B cell (primary cell): ENCODE measurements at places on chromosomes 7 and 10.

DNA sequence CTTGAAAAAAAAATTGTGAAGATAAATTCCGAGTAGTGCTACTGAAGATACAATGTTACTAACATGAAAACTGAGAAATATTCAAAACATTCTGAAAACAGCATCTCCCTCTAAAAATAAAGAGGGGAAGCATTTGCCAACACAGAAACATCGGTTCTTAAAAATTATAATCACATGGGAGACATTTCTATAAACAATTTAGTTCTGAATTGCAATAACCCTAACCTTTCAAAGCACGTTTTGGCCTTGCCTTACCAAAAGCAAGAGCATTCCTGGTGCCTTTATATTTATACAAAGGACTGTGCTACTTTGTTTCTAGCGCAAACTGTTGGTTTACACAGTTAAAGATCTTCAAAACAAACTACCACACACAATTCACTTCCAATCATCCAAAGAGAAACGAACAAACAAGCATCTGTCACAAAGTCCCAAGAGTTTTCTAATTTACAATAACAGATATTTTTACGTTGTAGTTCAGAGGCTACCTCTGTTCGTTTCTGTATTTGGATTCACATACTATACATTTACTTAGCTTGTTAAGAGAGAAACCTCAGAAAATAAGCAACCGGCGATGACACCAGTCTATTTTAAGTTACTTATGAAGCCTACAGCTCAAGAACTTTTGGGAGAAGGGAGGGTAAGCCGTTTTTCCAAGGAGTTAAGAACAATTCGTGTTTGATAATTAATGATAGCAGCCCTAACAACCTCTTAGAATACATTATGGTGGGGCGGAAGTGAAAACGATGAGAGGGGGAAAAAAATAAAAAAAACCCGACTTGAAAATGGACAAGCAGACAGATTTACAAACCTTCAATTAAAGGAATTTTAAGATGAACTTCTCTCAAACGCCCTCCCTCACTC is 1.3 kb downstream of the ABI1 start:
- peak; percentile 59 for DNase-seq

DNA sequence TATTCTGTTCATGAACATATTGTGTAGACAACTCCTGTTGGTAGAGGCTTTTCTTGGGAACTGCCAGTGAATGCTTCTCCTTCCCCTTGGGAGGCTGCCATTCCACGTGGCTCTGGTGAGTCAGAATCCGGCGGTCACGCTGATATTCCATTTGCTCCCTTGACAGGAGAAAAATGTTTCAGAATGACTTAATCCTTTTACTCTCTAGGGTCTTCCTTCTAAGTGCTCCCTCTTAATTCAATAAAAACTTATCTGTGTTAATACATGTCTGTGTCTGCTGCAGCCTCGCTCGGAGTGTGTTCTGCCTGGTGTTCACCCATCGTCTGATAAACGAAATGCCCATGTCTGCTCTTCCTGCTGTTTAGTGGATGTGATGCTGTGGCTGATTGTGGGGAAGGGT is 278.6 kb downstream of the ARHGAP12 start:
- no peak for DNase-seq

GRCh38 chr10:87546971-87547413 is 42.3 kb downstream of the MINPP1 start:
- DNase-seq: no peak

- DNase-seq: peak; percentile 70
Observed at GRCh38 chr10:102511583-102512274, 8.0 kb downstream of the SUFU start.

GRCh38 chr10:78458983-78459638 is 425.4 kb downstream of the RPS24 start:
- no peak for DNase-seq

DNA sequence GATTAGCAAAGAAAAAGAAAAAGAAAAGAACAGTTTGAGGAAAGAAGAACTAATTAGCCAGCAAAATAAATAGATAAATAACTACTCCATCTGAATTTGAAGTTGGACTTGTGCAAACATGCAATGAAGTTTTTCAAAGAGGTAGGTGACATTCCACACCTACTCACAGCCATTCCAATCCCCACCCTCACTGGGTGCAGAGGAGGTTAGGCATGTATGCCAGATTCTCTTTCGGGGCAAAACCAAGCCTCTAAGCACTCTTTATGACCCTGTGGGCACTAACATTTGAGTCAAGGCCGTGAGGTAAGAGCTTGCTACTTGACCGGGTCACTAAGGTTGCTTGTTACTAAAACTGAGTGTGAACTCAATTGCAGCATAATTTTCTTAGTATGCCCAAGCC is 108.4 kb upstream of the SEMA3A start:
- DNase-seq: no peak

DNA sequence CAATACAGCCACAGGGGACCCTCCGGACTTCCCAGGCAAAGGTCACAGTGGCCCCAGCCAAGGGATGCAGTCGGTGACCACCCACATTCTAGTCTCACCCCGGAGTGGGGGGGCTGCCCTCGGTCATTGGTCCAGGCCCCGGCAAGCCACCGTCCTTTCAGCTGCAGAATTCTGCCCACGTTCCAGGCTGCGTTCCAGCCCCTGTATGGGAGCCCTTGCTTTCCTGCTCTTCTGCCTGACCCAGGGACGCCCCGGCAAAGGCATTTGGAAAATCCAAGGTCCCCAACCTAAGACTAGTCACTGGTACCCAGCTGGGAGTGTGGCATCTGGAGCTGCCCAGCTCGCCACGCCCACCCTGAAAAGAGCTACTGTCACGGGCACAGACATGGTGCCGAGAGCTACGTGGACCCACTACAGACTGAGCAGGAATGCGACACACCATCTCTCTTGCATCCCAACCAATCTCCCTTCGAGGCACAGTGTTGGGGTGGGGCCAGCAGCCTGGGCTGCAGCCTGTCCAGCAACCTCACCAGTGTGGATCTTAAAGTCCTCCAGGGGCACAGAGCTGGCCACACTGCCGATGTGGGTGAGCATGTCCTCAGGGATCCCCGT is 18.6 kb downstream of the OGDHL start:
- DNase-seq: no peak

GRCh38 chr7:128167042-128167701 is 73.9 kb upstream of the LEP start:
- DNase-seq: peak; percentile 52

DNA sequence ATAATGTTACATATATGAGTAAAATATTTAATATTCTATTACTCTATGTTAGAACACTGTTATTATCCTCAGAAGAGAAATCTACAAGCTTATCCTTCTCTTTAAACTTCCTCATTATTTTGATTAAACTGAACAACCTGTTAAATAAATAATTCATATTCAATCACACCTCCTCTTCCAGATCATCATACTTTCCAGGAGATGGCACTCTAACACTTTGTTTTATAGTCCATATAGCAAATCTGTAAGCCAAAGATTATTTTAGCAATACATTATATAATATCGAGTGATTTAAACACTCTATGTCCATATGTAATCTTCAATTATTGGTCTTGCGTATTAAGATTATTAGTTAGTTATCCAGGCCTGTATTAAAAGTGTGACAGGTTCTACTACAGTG is 694.1 kb downstream of the ANKRD7 start:
- no peak for DNase-seq

- DNase-seq: no peak
Observed at GRCh38 chr7:14275356-14275755, 285.9 kb upstream of the ETV1 start.

- DNase-seq: no peak
Observed at GRCh38 chr10:89553064-89553734, 17.8 kb upstream of the SLC16A12 start.

GRCh38 chr10:75140246-75140645 is 28.8 kb downstream of the SAMD8 start:
- no peak for DNase-seq

DNA sequence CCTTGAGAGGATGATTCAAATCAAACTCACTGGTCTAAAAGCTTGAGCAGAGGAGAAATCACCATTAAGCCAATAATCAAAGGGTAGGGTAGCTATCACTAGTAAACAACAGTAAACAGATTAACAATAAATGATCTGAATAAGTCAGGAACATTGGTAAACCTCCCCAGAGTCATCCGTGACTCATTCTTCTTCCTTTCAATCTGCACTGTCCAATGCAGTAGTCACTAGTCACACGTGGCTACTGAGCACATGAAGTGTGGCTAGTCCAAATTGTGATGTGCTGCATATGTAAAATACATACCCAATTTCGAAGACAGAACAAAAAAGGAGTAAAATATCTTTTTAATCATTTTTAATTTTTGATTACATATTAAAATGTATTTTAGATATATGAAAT is 64.0 kb downstream of the ERCC6 start:
- no peak for DNase-seq
